Stimulated activated CD8-positive, alpha-beta memory T cell treated with anti-CD3 and anti-CD28 coated beads, Interleukin-15, amount 100 ng/mL, for 1 hour (primary cell): ENCODE measurements at places on chromosomes 16 and 17.

DNA sequence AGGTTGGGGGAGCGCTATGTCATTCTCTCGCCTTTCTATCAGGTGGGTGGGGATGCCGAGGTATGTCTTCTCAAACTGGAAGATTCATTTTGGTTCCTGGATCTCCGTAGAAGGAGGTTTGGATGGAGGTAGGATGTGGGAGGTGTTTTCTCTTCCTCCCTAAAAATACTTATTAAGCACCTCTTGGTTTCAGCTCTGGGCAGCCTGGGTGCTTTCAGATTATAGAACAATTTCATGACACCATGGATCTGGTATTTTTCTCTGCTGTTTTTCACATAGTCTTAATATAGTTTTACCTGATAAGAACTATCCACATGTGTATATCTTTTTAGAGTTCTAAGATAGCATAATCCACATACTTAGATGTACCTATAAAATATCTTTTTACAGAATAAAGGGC lies 92.9 kb downstream of the YPEL2 start:
- no peak for DNase-seq

DNA sequence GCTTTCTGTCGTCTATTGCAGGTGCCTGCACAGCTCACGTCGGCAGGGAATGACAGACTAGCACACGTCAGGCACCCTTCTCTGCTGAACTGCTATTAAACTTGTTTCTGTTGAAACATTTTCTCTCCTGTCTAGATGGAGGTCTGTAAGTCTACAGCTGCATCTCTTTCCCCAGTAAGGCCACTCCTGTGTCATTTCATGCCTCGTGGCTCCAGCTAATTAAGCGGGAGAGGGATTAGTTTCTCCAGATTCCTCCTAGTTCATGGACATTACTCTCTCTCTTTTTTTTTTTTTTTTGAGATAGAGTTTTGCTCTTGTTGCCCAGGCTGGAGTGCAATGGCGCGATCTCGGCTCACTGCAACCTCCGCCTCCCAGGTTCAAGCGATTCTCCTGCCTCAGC lies 54.5 kb downstream of the FOXK2 start:
- DNase-seq: no peak

DNA sequence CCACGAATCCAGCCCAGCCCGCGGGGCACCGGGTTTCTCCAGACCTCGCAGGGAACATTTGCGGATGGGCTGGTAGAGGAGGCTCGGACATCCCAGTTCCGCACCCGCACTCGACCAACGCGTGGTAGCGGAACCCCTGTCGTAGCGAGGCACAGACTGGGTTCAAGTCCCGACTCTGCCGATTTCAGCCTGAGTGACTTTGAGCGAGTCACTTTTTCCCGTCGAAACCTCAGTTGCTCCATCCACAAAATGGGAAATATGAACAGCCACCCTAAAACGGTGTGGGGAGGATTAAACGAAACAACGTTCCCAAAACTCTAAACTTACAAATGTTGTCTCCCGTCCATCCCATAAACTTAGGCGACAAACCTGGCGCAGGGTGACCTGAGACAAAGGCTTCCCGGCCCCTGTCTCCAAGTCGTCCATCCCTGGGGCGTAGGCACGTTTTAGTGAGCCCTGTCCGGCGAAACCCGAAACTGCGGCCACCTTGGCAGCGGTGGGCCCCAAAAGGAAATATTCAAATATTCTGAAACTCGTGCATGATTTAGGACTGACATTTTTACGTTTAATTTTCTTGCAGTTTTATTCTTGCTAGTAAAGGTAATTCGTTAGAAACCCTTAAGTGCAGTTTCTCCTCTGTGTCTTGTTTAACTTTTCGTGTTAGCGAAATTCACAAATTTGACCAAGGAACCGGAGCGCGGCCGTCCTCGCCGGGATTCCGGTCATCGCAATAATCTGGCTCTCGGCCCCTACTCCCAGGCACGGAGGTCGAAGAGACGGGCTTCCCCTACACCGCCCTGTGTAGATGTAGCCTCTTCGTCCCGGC lies 1.9 kb upstream of the MLLT6 start:
- no peak for DNase-seq

DNA sequence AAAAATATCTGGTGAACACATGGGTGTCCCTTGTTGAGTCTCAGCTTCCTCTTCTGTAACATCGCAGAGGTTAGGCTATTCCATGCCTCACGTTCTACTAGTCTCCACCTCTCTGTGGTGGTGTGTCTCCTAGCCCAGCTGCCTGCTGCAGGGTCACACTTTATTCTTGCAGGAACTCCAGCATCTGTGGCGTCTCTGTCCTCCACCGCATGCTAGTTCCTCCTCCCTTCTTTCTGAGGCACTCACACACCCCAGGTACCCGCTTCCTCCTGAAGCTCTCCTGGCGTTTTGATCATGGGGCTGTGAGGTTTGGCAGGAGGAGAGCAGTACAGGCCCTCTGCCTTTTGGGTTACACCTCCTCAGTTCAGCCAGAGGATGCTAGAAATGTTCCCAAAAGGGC lies 9.9 kb upstream of the TEX2 start:
- no peak for DNase-seq

DNA sequence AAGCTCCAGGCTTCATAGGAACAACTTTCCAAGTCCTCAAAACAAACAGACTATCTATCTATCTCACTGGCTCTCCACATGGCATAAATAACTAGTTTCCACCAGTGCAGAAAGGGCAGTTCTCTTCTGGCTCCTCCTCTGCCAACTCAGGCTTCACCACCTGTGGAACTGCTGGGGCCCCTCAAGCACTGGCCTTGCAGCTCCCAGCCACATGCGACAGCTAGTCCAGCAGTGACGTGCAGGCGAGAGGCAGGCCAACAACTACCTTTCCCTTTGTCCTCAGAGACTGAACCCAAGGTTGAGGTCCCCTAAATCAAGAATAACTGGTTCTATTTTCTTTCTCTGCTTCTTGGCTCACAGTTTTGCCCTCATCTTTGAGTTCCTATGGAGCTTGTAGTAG lies 137.6 kb downstream of the AATF start:
- DNase-seq: no peak

DNA sequence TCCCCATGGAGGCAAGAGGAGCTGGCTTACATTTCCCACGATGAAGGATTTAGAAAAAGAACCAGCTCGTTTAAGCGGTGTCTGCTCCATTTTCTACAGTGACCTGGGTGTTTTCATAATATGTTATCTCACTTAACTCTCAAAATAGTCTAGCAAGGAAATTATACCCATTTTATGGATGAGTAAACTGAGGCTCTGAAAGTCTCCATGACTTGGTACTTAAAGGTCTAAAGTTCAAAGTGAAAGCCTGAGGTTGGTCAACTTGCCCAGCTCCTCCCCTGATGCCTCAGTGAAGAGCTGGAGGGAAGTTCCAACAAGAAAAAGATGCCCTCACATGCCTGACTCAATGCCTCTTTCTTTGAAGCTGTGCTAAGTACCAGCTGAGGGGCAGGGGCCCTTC lies 232.0 kb downstream of the CBLN1 start:
- no peak for DNase-seq

- peak; percentile 53 for DNase-seq
These were observed 10.3 kb downstream of the NT5M start for GRCh38 chr17:17313350-17313991.

GRCh38 chr17:64180089-64181073 lies 50.4 kb upstream of the ERN1 start:
- no peak for DNase-seq

DNA sequence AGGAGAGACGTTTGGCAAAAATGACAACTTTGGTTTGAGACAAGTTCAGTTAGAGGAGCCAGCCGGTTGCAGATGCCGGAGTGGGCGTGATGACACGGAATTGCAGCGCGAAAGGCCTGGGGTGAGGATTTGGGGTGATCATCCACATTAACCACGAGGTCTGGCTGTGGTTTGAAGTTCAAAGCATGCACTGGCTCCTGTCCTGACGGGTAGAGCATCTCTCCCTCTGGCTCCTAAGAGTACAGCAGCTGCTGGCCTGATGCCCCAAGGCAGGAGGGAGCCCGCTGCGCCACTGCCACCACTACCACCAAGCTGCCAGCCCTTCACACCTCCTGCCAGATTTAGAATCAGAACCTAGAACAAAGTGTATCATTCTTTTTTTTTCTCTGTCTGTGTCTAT lies 3.7 kb downstream of the RHBDL3 start:
- no peak for DNase-seq

GRCh38 chr17:56173958-56174835 lies 20.9 kb downstream of the ANKFN1 start:
- DNase-seq: no peak

GRCh38 chr16:19481296-19481695 lies 40.6 kb downstream of the GDE1 start:
- no peak for DNase-seq

GRCh38 chr17:7468290-7468689 lies 11.1 kb downstream of the ZBTB4 start:
- DNase-seq: no peak

GRCh38 chr17:35918665-35919064 lies 11.9 kb downstream of the RDM1 start:
- no peak for DNase-seq

GRCh38 chr17:16986391-16986790 lies 14.5 kb upstream of the TNFRSF13B start:
- DNase-seq: no peak

DNA sequence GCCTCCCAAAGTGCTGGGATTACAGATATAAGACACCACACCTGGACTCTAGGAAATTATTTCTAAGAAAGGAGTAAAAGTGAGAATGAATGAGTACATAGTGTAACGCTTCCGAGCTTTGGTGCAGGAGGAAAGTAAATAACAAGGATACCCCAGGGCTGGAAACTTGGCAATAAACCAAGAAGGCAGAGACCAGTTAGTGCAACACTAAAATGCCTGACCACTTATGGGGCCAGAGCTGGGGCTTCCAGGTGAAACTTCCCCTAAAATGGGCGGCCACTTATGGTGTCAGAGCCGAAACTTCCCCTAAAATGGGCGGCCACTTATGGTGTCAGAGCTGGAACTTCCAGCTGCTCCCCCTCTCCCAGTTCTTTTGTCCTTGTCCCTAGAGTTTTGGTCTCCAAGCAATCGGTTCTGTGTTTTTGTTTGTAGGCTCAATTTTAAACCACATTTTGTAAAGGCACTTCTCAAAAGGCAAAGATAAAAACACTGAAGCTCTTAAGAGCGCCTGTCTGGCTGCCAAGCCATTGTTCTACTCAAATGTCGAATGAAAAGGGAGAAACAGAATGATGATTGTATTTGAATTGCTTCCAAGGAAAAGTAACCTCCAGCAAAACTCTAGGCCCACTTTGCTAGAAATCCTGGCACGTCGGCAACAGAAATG lies 63.9 kb downstream of the NXN start:
- DNase-seq: no peak

DNA sequence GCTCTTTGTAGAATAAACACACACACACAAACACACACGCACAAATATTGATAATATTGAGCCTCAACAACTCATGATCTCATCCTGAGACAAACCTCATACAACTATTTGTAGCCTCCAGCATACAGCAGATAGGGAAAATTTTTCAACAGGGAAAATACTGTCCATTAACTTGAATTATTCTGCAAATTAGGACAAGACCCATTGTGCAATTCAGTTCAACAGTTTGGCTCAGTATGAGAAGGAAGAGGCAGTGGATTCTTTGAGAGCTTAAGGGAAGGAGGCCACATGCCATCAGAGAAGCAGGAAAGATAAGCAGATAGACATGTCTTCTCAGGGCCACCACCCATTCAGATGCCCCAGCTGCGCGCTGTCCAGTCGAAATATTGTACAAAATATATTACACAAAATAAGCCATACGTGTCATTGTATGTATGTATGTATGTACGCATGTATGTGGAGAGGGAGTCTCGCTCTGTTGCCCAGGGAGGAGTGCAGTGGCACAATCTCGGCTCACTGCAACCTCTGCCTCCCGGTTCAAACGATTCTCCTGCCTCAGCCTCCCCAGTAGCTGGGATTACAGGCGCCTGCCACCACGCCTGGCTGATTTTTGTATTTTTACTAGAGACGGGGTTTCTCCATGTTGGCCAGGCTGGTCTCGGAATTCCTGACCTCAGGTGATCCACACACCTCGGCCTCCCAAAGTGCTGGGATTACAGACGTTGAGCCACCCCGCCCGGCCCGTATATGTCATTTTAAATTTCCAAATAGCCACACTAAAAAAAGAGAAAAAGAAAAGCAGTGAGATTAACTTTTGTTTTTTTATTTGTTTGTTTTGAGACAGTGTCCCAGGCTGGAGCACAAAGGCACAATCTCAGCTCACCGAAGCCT lies 1.8 kb downstream of the ZC3H7A start:
- DNase-seq: no peak

DNA sequence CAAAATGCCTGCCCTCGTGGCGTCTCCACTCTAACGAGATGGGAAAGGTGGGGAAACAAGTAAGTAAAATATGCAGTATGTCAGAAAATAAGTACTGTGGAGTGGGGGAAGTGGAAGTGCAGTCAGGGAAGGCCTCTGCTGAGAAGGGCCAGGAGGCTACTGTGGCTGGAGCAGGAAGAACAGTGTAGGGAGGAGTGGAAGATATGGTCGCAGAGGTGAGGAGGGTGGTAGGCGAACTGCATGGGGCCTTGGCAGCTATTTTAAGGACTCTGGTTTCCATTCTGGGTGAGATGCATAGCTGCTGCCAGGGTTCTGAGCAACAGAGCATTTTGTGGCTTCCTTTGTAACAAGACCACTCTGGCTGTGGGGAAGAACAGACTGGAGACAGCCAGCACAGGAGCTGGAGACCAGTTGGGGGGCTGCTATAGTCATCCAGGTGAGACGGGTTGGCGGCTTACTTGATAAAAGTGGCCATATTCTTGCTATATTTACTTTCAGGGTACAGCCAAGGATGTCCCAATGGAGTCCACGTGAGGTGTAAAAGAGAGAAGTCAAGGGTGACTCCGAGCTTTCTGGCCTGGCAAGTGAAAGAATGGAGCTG lies 42.6 kb downstream of the CYTH1 start:
- DNase-seq: no peak

- peak; percentile 10 for DNase-seq
These were observed 873 bp downstream of the USP10 start for GRCh38 chr16:84700446-84701300.

DNA sequence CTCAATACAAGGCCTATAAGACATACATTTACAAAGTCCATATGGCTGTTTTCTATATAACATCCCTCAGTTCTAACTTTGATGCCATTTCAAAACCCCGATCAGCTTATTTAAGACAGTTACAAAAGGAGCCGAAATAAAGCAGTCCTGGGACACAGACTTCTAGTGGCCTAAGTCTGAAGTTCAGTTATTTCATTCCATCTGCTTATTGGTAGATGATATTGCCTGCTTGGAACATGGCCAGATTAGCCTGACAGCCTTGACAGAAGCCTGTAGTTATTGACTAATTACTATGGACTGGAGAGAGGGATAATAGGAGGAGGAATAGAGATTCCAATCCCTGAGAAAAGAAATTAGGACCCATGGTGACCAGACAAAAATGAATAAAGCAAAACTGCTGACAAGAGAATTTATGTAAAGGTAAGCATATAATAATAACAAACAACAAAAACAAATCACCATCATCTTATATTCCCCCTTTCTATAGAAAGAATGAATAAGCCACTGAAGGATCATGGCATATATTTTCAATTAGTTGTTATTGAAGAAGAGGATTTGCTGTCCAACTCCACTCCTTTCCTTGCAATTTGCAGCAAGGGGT lies 206.3 kb upstream of the TOM1L1 start:
- no peak for DNase-seq

DNA sequence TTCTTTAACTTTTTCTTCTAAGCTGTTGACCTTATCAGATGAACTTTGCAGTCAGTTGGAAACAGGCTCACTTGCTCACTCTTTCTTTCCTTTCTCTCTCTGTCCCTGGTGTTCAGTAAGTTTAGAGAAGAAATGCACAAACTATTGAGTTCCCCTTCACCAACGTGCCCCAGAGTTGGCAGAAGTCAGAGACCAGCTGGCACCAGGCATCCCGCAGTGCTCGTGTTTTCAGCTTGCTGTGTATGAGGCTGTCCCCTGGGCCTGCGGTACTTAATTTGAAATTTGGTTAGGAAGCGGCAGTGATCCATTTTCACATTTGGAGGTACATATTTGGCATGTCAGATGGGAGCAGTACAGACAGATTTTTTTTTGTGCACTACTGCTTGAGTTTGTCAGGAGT lies 258.6 kb downstream of the SNX29 start:
- no peak for DNase-seq
